Pons (tissue), 1 donor: ENCODE measurements at places on chromosomes 1 and 21.

DNA sequence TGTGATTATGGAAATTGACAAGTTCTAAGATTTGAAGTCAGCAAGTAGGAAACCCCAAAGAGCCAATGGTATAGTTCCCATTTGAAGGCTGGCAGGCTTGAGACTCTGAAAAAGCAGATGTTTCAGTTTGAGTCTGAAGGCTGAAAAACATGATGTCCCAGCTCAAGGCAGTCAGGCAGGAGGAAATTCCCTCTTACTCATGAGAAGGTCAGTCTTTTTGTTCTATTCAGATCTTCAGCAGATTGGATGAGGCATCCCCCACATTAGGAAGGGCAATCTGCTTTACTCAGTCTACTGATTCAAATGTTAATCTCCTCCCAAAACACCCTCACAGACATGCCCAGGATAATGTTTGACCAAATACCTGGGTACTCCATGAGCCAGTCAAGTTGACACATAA lies 372.5 kb upstream of the ST6GALNAC5 start:
- no peak for DNase-seq

DNA sequence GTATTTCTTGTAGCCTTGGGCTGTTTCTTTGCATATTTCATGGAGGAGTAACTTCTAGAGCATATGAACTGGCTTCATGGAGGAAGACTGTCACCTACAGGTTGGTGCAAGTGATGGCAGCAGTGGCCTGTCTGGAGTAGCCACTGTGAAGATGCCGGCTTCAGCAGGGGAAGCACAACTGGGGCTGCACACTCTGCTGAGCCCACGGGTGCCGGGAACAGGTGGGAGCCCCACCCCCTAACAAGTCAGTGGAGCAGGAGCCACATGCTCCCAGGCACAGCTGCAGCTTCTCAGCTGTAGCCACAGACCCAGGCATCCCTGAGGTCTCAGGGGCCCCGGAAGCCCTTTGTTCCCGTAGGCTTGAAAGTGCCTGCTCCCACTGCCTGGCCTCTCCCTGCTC lies 43.2 kb upstream of the C1orf185 start:
- no peak for DNase-seq

DNA sequence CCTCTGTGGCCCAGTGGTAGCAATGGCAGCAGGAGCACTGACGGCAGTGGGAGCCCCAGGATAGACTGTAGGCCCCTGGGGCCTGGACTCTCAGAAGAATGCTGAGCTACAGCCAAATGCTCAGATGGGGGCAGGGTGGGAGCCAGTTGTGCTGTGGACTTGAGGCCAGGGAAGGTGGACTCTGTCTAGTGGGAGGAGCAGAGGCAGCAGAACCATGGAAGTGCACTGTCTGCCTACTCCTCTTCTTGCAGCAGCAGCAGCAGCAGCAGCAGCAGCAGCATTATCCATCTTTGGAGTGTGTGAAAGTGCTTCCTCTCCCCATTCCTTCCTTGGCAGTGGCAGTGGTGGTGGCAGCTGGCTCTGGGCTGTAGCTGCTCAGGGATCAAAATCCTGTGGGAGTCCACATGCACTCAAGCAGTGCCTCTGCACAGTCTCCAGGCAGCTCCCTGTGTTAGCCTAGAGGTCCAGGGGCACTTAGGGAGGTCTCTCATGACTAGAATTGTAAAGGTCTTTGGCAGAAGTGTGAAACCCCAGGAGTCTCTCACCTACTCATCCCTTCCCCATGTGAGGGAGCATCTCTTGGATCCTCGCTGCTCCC lies 917.9 kb upstream of the B3GALT2 start:
- no peak for DNase-seq

GRCh38 chr1:18581420-18581880 lies 49.2 kb upstream of the PAX7 start:
- DNase-seq = no peak

GRCh38 chr1:117683571-117684285 lies 77.9 kb downstream of the TENT5C start:
- DNase-seq = no peak

- DNase-seq = no peak
These were observed 46.3 kb downstream of the TESK2 start for GRCh38 chr1:45444609-45445131.

- no peak for DNase-seq
These were observed 40.4 kb downstream of the CASZ1 start for GRCh38 chr1:10755970-10756521.

DNA sequence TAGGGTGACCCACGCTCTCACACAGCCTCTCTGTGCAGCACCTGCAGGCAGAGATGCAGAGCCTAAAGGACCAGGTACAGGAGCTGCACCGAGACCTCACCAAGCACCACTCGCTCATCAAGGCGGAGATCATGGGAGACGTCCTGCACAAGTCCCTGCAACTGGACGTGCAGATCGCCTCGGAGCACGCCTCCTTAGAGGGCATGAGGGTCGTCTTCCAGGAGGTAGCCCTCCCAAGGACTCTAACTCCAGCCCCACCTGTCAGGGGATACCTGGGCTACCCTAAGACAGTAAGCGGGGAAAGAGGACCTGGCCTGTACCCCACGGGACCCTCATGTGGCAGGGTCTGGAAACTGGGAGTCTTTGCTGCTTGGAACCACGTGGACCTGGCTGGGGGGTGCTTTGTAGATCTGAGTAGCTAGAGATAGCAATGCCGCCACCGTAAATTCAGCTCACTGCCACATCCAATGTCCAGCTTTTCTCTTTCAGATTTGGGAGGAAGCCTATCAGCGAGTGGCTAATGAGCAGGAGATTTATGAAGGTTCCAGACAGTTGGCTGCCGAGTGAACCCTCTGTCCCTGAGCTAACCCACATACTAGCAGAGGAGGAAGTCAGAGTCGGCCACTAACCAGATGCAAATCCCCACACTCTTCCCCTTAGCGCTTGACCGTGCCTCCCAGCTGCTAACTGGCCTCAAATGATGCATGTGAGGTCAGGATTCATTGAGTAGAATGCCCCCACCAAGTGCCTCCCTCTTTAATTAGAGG lies 6.5 kb downstream of the RNF207 start:
- no peak for DNase-seq

GRCh38 chr1:190119683-190120082 lies 358.0 kb downstream of the BRINP3 start:
- no peak for DNase-seq

- no peak for DNase-seq
These were observed 20.5 kb downstream of the ARID4B start for GRCh38 chr1:235307158-235308124.

DNA sequence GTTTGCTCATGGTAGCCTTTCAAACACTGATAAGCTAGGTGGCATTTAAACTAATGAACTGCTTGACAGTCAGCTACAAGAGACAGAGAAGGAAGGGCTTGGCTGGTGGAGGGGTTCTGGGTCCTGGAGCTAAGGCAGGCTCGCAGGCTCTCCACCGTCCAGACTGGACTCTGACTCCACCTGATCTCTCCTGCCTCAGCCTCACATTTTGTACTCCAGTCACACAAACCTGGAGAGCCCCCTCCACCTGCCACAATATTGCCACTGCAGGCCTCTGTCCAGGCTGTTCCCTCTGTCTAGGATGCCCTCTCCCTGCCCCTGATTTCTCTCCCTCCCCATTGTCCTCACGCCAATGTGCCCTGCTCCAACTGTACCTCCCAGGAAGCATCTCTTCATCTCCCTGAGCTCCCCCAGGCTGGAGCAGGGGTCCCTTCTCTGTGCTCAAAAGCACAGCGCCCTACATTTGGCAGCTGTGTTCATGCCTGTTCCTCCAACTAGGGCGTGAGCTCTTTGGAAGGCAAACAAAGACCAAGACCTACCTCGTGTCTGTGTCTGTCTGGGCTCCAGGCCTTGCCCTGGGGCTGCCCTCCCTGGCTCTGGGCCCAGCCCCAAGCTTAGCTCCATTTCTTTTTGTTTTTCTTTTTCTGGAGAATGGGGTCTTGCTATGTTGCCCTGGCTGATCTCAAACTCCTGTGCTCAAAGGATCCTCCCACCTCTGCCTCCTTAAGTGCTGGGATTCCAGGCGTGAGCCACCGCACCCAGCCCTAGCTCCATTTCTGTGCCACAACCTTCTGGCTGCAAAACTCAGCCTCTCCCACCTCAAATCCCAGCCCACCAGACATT lies 2.9 kb downstream of the TIE1 start:
- no peak for DNase-seq

- DNase-seq = no peak
These were observed 956 bp downstream of the ATP1A2 start for GRCh38 chr1:160116283-160117147.

- no peak for DNase-seq
These were observed 908 bp downstream of the KRTAP19-1 start for GRCh38 chr21:30479259-30479658.

DNA sequence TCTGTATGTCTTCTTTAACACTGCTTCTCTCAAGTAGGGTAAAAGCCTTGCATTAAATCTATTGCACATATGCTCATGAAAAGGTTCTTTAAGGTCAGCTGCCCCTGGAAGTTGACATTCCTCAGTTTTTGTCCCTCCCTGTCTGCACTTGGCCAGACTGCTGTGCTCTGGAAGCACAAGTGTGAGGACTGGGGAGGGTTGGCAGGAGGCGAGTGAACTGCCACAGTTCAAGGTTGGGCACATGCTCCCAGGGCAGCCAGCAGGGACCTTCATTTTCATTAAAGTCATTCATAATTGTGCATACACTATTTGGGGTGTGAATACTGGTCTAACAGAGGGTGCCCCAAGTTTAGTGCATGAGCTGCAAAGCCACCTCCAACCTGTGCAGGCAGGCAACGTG lies 10.9 kb upstream of the THEM5 start:
- DNase-seq = no peak

DNA sequence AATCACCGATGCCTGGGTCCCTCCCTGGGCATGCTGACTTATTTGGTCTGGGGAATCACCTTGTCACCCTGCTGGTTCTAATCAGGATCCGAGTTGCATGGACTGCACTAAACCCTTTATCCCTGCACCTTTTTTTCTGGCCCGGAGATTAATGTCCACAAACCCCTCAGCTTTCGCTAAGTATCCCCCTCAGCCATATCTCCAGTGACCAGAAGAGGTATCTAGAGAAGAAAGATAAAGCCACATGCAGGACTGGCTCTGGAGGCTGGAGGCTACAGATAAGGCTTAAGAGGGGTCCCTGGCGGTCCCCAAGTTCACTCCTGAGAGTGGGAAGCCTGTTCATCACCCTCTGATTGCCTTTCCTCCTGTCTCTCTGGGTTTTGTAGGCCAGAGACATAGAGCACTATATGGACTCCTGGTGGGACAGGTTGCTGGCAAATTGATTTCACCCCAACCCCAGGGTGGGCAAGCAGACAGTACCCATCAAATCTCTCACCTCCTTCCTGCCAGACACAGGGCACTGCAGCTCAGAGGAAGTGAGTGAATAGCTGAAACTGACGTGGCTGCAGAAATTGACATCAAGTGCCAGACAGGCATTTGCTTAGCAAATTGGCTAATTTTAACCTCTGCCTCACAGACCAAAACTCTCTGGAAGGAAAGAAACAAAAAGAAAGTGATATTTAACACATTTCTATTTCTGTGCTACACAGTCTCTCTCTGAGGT lies 38.8 kb downstream of the HMGB4 start:
- no peak for DNase-seq

GRCh38 chr1:230262867-230263567 lies 163.1 kb downstream of the PGBD5 start:
- no peak for DNase-seq

GRCh38 chr1:107668762-107669161 lies 296.2 kb downstream of the VAV3 start:
- DNase-seq = no peak

DNA sequence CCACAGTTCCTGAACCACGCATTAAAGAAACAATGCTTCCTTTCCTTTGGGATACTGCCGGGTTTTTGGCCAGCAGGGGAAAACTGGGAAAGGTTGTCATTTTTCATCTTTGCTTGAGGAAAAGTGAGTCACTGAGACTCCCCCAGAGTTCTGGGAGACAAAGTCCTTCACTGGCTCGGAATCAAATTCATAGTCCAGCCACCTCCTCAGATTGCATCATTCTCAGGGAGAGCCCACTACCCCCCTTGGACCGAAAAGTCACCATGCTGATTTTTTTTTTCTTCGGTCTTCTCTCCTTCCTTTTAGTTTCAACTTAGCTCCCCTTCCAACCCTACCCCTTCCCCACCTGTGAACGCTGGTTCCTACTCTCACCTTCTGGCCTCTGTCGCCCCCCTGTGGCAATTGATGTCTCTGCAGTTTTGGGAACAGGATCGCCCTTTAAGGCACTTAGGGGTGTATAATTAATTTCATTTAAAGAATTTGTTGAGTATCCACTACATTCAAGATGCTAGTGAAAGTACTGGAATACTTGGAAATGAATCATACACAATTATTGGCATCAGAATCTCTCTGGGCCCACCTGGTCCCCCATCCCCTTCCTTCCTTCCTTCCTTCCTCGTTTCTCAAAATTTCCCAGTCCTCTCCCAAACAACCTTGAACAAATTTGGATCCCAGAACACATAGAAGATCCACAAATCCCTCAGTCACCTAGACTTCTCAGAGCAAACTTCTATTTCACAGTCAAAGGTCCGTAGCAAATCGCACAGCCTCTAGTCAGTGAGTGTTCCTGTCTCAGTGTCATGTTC lies 6.9 kb downstream of the ACKR1 start:
- peak; percentile 35 for DNase-seq

DNA sequence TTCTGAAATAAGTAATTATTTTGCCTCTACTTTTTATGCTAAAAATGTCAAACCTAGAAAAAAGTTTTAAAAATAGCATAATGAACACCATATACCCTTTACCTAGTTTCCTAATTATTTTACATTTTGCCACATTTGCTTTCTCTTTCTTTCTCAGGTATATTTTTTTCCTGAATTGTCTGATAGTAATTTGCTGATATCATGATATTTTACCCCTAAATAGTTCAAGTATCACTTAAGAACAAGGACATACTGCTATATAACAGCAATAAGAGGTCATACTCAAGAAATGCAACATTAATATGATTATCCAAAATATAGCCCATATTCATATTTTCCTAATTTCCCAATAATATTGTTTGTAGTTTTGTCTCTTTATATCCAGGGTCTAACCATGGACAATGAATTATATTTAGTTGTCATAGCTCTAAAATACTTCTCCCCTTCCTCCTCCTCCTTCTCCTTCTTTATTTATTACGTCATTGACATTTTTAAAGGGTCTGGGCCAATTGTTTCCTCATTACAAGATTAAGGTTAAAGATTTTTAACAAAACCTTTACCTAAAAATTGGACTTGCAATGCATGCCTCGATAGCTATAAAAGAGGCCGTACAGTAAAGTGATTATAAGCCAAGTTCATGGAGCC lies 20.3 kb upstream of the SMYD2 start:
- no peak for DNase-seq

GRCh38 chr1:58779801-58780382 lies 4.0 kb downstream of the JUN start:
- DNase-seq = peak; percentile 33

- peak; percentile 4 for DNase-seq
These were observed 554.1 kb upstream of the OLFM3 start for GRCh38 chr1:102550729-102551384.

DNA sequence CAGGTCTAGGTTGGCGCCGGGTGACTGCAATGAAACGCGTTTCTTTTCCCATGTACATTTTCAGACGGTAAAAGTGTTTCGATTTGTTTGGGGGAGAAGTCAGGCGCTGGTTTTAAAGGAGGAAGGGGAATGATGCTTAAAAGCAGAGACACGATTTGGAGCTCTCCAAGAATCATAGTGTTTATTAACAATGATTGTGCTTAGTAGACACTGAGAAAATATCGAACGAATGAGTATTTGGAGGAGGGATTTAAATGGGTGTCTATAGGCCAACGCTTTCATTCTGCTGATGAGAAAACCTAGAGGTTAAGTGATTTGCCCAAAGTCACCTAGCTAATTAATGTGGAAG lies 36.9 kb upstream of the JAK1 start:
- no peak for DNase-seq
